NCI-H1092 treated with DMSO at 0.1 percent for 48 hours (cell line): ENCODE measurements at places on chromosomes 3 and 15.

DNA sequence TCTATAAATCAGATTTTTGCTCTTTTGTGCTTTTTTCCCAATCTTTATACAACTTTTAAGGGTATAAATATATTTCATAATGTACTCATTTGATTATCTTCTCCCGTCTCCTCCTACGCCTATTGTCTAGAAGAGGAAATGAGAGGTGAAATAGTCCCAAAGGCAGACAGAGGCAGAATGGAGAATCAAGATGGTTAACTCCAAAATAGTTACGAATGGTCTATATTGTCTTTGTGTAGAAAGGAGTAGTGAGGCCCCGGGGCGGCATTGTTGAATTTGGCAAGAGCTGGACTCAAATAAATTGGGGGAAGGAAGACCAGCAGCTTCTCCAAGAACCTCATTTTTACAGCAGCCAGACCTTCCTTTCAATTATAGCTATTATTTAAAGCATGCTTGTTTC is 23.9 kb downstream of the ITPR1 start:
- DNase-seq, result no peak

DNA sequence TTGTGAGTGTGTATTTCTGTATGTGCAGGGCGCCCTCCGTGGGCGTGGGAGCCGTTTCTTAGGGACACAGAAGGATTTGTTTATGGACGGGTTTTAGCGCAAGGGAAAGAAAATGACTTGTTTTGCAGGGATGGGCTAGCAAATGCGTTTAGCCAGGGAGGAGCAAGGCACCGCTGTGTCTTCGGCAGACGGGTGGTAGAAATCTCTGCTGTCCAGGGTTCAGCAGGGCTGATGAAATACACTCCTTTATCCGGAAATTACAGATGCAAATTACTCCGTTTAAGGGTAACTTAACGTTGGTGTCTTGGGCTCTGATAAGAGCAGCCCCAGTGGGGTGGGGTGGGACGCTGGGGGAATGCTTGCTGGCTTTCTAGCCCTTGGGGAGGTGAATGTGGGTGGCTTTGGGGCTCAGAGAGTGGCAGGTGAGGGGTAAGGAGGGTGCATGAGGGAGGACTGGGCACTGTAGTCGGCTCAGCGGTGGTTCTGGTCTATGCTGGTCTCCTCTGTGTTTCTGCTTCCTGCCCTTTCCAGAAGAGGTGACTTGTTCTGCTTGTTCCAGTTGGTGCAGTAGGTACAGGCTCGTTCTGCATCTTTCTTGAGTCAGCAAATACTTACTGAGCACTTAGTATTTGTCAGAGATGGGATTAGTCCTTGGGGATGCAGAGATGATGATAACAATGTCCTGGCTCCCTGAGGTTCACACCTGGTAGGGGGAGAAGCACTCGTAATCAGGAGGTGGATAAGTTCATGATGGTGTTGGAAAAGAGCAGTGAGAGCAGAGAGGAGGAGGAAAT is 954 bp downstream of the SV2B start:
- DNase-seq, result peak; percentile 26

- peak; percentile 79 for DNase-seq
Measured at GRCh38 chr3:111924283-111924682, 54.5 kb upstream of the ABHD10 start.

GRCh38 chr3:193711523-193711963 is 118.5 kb downstream of the OPA1 start:
- DNase-seq, result no peak

DNA sequence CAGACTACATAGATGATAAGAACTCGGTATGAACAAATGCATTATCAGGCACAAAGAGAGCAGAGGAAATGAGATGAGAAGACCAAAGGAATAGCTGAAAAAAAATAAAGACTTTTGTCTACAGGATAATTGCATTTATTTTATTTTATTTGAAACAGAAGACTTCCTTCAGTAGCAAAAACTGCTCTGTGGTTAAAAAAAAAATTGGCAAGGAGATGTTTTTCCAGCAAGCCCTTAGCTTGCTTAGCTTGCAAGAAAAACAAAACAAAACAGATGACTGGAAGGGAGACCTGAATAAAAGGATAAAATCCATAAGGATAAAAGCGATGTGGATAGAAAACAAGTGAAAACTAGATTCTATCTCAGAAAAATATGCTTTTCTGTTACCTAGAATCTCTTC is 9.1 kb upstream of the PPM1L start:
- no peak for DNase-seq

GRCh38 chr3:14398797-14399106 is 3.7 kb upstream of the SLC6A6 start:
- no peak for DNase-seq

- no peak for DNase-seq
Measured at GRCh38 chr3:36714343-36715086, 49.8 kb downstream of the DCLK3 start.

- no peak for DNase-seq
Measured at GRCh38 chr15:29302871-29303270, 33.2 kb upstream of the NSMCE3 start.

DNA sequence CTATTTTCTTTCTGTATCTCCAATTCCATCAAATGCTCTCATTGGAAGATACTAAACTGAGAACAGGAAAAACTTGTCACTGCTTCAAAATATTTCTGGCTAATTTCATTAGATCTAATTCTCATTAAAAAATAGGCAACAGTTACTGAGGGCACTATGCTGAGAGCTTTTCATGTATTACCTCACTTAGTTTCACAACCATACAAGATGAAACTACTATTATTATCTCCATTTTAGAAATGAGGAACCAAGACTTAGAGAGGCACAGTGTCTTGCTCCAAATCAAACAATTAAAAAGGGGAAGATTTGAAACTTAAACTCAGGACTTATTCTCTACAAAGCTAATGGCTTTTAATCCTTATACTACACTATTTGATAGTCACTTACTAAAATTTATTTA is 7.2 kb upstream of the OTOL1 start:
- DNase-seq, result no peak

- no peak for DNase-seq
Measured at GRCh38 chr15:61668444-61668843, 391.8 kb downstream of the VPS13C start.

- DNase-seq, result no peak
Measured at GRCh38 chr3:171315101-171315500, 145.1 kb downstream of the TNIK start.

DNA sequence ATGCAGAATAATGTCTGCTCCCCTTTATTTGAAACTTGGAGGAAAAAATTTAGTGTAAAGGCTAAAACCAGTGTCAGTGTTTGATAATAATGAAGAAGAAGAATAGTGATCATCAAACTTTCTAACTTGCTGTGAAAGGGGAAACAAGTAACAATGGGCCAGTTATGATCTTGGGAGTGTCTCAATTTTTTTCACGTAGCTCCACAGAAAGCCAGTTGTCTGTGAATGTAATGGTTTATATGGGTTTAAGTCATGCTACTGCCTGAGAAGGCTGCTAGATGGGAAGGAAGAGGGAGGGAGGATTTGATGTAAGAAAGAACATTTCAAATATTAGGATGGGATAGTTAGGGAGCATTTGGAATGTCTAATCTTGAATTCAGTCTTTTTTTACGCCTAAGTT is 21.1 kb upstream of the SSR3 start:
- no peak for DNase-seq

DNA sequence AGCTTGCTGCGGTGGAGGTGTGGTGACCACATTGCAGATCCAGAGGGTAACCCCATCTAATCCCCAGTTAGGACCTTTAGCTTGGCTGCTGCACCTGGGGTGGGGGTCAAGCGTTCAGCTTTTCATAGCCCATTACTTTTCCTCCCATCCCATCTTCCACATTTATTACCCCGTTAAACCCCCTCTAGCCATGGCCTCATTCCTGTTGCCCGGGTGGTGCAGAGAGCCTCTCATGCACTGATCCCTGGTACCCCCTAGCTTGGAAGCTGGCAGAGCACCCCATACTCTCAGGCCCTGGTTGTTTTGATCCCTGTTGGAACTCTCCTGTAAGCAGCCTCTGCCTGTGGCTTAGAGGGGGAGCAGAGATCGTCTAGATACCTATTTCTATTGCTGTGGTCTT is 20.8 kb downstream of the CDAN1 start:
- no peak for DNase-seq

- DNase-seq, result no peak
Measured at GRCh38 chr3:172283841-172284357, 164.4 kb downstream of the GHSR start.

DNA sequence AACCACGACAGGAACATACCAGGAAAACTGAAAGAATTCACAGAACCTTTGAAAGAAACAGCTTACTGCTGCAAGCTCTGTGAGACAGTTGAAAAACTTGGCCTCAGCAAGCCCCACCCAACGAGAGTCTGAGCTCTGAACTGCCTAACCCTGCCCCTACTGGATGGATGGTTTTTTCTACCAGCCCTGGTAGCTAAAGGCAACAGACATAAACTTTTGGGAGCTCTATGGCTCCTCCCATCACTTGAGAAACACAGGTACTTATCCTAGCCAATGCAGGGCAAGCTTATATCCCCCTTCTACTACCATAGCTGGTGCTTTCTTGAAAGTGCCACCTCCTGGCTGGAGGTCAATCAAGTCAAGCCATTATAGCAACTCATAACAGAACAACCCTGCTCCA is 471.8 kb downstream of the GRM7 start:
- no peak for DNase-seq

DNA sequence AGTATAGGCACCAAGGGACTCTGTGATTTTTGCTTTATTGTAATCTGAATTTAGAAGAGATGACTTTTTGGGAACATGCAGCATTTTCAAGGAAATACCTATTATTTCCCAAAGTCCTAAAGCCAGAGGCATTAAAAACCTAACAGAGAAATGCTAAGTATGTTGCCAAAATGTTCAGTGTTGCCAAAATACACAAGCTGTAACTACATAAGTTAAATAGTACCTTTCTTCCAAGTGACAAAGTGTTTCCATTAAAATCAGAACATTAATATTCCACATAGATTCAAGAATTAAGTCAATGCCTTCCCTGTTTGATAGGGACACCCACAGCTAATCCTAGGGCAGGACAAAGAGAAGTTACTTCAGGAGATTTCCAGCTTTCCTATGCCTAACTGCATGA is 42.0 kb downstream of the MKRN2 start:
- DNase-seq, result no peak

DNA sequence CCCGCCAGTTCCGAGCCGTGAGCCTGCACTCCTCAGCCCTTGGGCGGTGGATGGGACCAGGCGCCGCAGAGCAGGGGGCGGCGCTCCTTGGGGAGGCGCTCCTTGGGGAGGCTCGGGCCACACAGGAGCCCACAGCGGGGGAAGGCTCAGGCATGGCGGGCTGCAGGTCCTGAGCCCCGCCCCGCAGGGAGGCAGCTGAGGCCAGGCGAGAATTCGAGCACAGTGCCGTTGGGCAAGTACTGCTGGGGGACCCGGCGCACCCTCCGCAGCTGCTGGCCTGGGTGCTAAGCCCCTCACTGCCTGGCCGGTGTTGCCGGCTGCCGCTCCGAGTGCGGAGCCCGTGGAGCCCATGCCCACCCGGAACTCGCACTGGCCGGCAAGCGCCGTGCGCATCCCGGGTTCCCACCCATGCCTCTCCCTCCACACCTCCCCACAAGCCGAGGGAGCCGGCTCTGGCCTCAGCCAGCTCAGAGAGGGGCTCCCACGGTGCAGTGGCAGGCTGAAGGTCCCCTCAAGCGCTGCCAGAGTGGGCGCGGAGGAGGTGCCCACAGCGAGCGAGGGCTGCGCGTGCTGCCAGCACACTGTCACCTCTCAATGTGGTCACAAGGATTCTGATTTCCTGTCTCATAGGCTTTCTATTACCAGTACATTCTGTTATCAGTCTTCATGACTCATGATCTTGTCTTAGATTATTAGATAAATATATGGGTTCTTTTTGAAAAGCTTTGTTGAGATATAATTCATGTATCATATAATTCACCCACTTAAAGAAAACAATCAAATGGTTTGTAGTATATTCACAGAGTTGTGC is 44.0 kb upstream of the LRIG1 start:
- DNase-seq, result no peak

GRCh38 chr15:76321171-76321570 is 9.9 kb upstream of the ETFA start:
- DNase-seq, result no peak

GRCh38 chr3:48222616-48223513 is at the start of gene CAMP:
Gene CAMP, plus strand, starts transcription at chr3:48223495. Its CDS starts 17 bp downstream, at chr3:48223512.
- no peak for DNase-seq

GRCh38 chr3:16178628-16178988 is 4.1 kb downstream of the GALNT15 start:
- no peak for DNase-seq

DNA sequence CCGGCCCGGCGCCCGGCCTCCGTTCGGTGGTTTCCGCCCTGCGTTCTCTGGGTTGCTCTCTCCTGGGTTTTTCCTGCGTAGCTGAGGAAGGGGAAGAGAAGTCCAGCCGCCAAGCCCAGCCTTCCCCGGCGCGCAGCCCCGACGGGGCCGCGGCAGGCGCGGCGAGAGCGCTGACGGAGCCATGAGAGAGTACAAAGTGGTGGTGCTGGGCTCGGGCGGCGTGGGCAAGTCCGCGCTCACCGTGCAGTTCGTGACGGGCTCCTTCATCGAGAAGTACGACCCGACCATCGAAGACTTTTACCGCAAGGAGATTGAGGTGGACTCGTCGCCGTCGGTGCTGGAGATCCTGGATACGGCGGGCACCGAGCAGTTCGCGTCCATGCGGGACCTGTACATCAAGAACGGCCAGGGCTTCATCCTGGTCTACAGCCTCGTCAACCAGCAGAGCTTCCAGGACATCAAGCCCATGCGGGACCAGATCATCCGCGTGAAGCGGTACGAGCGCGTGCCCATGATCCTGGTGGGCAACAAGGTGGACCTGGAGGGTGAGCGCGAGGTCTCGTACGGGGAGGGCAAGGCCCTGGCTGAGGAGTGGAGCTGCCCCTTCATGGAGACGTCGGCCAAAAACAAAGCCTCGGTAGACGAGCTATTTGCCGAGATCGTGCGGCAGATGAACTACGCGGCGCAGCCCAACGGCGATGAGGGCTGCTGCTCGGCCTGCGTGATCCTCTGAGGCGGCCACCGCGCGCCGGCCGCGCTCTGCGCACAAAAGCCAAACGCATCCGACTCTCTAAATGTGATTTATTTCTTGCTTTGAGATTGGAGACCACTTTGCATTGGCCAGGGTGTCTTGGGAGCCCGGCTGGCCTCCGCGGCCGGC is 727 bp downstream of the RAP2B start:
- no peak for DNase-seq

GRCh38 chr3:14183015-14183577 is 4.5 kb downstream of the LSM3 start:
- DNase-seq, result no peak

- peak; percentile 69 for DNase-seq
Measured at GRCh38 chr3:173396191-173397041, 1.1 kb upstream of the NLGN1 start.

GRCh38 chr3:154614601-154615000 is 184.6 kb upstream of the GPR149 start:
- no peak for DNase-seq

DNA sequence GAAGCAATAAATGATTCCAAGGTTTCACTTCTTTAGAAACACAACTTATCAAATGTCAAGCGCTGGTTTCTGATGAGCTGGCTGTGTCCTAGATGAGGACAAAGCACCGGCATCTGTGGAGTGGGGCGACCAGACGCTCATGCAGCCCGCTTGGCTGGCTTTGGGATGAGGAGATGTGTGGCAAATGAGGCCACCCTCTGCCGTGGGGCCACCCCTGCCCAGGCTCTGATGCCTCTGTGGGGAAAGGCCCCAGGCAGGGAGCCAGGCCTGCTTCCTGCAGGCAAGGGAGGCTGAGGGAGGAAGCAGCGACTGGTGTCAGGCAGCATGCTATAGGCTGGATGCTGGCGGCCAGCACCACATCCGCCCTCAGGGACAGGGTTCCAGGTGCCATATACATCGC is 102.9 kb downstream of the HERC2 start:
- DNase-seq, result no peak

- peak; percentile 87 for DNase-seq
Measured at GRCh38 chr3:108406661-108407206, 103.7 kb downstream of the MYH15 start.
